ENCODE measurements at places on chromosomes 12 and 14.

DNA sequence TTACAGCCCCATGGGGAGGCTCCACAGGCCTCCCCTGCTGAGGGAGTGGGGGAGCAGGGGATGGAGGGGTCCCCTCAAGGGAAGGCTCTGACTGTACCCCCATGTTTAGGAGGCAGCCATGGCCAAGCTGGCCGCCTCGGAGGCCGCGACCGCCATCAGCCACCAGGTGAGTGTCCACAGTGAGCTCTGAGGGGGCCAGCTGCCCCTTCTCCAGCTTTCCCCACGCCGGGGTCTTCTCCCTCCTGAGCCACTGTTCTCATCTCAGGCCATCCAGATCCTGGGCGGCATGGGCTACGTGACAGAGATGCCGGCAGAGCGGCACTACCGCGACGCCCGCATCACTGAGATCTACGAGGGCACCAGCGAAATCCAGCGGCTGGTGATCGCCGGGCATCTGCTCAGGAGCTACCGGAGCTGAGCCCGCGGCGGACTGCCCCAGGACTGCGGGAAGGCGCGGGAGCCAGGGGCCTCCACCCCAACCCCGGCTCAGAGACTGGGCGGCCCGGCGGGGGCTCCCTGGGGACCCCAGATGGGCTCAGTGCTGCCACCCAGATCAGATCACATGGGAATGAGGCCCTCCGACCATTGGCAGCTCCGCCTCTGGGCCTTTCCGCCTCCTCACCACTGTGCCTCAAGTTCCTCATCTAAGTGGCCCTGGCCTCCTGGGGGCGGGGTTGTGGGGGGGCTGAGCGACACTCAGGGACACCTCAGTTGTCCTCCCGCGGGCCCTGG lies 13.6 kb downstream of the ACADS start:
- DNase-seq = no peak

GRCh38 chr14:70635971-70636595 lies 5.6 kb upstream of the TTC9 start:
- no peak for DNase-seq

- no peak for DNase-seq
These were observed 254.7 kb downstream of the ADGRD1 start for GRCh38 chr12:131208425-131208824.

DNA sequence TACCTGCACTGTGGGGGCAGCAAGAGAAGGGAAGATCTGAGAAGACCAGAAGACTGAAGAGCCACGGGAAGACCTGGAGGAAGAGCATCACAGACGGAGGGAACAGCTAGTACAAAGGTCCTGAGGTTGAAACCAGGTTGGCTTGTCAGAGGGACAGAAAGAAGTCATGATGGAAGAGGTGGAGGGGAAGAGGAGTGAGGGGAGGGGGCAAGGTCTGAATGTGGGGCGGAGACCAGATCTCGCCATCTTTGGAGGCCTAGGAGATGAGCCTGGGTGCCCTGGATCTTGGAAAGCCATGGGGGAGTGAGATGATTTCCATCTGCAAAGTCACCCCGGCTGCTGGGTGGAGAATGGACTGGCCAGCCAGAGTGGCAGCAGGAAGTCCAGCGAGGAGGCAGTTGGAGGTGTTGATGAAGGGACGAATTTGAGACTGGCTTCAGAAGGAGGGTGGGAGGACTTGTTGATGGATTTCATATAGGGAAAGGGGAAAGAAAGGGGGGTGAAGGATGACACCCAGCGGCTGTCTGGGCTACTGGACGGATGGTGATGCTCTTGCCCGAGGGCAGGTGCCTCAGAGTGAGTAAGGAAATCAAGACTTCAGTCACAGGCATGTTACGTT lies 14.6 kb upstream of the UBC start:
- DNase-seq = no peak

DNA sequence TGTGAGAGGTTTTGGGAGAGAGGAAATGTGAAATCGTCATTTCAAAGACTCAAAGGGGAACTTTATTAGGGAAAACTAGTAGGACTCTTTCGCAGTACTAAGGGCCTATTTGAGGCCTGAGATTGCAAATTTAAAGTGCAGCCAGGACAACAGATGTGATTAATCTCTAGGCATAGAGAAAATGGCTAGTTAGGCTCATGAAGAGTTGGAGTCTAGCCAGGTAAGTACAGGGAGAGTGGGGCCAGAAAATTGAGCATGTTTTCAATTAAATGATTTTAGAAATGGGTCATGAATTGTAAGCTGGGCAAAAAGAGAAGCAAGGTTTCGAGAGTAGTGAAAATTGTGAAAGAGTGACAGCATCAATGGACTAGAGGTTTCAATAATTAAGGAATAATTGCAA lies 91.9 kb upstream of the LMNTD1 start:
- DNase-seq = no peak

DNA sequence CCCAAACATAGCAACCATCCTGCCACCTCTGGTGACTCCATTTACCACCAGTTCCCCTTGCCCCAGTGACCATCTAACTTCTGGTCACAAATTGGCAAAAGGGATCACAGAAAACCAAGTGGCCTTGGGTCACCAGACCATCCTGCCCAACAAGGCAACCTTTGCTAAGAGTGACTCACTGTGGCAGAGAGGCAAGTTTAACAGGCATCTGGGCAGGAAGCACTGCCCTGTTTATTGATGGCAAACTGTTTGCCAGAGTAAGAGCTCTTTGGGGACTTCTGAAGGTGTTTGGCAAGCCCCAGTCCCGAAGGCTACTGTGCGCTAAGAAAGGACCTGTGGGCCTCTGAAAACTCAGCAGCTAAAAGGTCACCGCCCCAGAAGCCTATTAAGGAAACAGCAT lies 28.2 kb upstream of the TMEM233 start:
- no peak for DNase-seq

GRCh38 chr12:103908877-103909276 lies 21.3 kb upstream of the HSP90B1 start:
- DNase-seq = no peak

DNA sequence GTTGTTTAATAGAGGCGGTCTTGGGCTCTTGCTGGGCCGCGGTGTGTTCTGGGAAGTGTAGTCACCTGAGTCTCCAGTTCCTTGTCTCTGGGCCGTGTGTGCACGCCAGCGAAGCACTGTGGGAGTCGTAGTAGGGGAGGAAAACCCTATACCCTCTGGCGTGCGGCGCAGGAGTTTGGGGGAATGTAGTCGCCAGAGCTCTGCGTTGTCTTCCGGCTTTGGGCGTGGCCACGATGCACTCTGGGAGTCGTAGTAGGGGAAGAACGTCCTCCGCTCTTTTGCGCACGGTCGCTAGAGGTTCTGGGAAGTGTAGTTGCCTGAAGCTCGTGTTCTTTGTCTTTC lies 726 bp upstream of the ZNF140 start:
- peak; percentile 90 for DNase-seq

GRCh38 chr12:77339610-77340009 lies 274.2 kb upstream of the E2F7 start:
- no peak for DNase-seq

DNA sequence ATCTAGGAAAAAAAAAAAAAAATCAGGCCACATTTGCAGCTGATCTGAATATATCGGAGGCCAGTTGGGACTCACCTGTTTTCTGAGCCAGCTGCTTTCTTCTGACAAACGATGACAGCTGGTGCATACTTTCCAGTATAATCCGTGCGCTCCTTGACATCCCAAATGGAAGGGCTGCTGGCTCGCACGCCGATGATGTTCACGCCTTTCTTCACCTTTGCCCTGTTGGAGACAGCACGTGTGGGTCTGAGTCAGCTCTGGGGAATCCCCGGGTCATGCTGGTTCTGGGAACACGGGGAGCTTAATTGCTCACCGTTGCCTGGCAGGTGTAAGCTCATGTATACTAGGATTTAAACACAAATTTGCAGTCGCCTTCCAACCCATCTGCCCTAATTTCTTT lies 372.8 kb downstream of the TMEM132D start:
- DNase-seq = no peak

- no peak for DNase-seq
These were observed 5.6 kb downstream of the CABP1 start for GRCh38 chr12:120646044-120646443.

DNA sequence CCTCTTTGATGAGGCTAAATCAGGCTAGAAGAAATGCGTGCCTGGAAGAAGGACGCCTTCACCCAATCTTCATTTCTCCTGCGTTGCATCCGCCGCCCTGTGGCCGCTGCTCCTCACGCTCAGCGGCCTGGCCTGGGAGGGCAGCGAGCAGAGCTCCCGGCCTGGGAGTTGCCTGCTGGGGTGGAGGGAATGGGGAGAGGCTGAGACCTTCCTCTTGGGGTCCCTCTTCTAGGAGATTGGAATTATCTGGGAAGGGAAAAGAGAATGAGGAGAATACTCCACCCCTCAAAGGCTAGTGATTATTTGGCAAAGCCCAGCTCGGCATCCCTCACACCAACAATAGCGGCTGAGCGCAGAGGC lies 2.4 kb upstream of the HOXC12 start:
- DNase-seq = no peak

DNA sequence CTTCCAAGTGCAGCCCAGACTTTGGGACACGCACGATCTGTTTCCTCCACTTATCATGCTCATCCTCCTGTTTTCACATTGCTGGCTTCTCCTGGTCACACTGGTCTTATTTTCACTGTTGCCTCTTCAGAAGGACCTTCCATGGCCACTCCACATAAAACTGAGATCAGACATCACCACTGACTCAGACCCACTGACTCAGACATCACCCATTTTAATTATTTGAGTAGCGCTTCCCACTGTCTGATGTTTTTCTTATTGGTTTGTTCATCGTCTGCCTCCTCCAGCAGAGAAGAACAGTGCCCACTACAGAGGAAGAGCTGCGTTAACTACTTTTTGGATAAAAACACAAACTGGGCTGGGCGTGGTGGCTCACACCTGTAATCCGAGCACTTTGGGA lies 270.5 kb upstream of the PWP1 start:
- no peak for DNase-seq

DNA sequence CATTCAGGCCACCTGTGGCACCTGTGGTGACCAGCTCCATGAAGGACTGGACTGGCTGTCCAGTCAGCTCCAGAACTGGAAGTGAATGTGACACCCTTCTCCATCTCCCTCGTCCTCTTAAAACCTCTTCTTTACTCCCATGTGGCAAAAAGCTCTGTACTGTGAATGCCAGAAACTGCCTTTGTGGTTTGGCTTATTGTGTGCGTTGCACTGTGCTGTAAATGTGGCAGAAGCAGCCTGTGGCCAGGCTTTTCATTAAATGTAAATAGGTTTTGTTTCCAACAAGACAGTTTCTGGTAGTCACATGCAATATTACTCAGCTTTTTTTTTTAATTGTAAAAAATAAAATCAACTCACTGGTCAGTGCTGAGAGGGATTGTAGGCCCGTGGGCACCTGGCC lies 453.7 kb downstream of the ATP23 start:
- no peak for DNase-seq

GRCh38 chr12:106135781-106136180 lies 3.0 kb downstream of the NUAK1 start:
- no peak for DNase-seq

DNA sequence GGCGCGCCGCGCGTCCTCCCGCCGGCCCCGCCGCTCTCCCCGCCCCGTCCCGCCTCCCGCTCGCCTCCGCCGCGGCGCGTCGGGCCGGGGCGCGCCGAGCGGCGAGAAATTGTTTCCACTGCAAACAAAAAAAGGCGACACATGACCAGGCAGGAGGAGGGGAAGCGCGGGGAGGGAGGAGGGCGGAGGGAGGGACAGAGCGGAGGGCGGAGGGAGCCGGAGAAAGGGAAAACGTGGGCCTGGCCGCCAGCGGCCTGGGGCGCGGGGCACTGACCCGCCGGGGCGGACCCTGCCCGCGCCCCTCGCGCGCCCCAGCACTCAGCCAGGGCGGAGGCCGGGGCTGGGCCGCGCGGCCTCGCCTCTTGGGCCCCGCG lies at the start of gene FOXN3:
Gene FOXN3, minus strand, starts transcription at position 143 of the 374 bp plus-strand sequence. CDS start 4,757 bp downstream, outside the sequence.
- peak; percentile 79 for DNase-seq

GRCh38 chr12:127654383-127654985 lies 612.5 kb upstream of the TMEM132C start:
- DNase-seq = no peak

- no peak for DNase-seq
These were observed 6.1 kb upstream of the CEP170B start for GRCh38 chr14:104858811-104859426.

DNA sequence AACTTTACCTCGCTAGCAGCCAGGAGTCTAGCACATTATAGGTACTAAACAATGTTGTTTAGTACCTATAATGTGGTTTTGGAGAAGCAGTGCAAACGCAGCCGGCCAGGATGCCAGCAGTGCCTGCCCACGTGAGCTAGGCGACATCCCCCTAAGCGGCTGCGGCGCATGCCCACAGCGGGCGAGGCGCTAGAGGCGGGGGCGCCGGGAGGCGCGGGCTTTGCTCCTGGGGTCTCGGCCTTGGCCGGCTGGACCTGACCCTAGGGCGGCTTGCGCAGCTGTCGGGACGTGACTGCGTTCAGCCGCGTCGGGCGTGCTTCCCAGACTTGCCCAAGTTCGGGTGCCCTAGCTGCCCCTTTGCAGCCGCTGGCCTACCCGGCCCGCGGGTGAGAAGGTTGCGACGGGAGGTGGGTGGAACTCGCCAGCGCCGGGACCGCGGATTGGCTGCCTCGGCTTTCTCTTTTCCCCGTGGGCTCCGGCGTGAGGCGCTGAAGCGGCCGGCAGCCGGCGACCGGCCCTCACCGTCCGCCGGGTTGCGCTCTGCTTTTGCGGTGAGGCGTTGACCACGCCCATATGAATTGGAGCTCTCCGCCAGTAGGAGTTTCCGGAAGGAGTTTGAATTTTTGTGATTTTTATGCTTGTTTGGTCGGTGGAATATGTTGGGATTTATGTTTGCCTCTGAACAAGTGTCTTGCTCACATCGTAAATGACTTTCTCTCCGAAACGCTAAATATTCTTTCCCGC lies at the start of gene TMEM19:
Gene TMEM19, plus strand, starts transcription at position 169 of the 744 bp plus-strand sequence. CDS start 599 bp downstream, outside the sequence.
- peak; percentile 55 for DNase-seq

GRCh38 chr12:131034631-131035244 lies 81.0 kb downstream of the ADGRD1 start:
- no peak for DNase-seq

DNA sequence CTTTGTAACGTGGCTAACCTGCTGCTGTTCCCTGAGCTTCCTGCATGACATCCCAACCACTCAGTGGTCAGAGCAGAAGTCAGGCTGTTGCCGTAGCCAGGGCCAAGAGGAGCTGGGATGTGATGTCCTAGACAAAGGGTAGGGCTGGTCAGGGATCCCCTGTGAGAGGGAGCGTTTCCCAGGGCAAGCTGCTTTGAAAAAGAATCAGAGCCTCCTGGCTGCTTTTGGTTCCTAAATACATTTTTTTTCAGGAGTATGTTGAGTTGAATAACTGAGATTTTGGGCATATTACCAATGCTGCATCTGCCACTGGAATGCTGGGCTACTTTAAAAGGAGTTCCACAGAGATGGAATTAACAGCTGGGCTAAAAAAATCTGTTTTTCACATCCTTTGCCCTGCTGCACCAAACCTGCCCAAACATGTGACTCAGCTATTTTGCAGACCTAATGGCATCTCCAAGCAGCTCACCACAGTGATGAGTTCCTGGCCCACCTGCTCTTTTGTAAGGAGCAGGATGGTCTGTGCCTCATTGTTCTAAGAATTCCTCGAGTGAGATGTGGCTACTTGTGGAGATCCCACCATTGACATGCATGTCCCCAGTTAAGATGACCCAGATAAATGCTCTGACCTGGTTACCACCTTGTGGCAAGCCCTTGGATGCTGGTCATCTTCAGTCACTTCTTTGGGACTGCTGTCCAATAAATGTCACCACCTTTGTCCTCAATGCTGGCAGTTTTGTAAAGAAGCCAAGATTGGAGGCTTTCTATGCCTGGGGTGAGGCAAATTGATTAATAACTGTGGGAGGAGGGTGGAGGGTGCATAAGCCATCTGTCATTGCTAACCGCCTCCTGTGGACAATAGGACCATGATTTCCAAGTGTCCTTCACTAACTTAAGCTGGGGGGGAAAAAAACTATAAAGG lies 24.1 kb downstream of the ANKRD13A start:
- no peak for DNase-seq
